Small intestine (tissue), 16 donors: ENCODE measurements at places on chromosomes 7 and 10.
A peak's percentile ranks its signal among the peaks of the same experiment; 100 is the strongest.

- DNase-seq, result no peak
Observed at GRCh38 chr7:128915841-128916642, 5.5 kb upstream of the KCP start.

DNA sequence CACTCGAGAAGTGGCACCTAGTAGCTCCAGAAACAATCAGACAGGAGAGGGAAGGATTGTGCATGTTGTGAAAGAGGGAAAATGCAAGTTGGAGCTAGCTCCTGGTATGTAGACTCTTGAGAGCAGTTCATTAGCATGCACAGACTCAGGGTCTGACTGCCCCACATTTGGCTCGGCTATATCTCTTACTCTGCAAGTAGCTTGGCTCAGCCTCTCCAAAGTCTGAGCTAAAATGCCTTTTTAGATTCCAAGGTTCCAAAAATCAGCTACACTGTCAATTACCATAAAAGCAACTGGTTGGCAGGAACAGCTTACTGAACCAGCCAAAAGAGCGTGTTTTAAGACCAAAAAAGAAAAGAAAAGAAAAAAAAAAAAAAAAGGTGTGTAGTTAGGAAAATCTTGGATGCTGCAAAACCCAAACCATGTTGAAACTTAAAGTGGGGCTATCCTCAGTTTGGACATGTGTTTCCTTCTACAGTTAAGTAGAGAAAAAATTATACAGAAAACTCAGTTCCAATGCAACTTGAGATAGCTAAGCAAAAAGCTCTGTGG, 65.5 kb downstream of the MKX start:
- DNase-seq, result no peak

- DNase-seq, result peak; percentile 16
Observed at GRCh38 chr10:102712843-102713538, 1.2 kb downstream of the ARL3 start.

- DNase-seq, result no peak
Observed at GRCh38 chr7:1924258-1924817, 254.3 kb downstream of the ELFN1 start.

DNA sequence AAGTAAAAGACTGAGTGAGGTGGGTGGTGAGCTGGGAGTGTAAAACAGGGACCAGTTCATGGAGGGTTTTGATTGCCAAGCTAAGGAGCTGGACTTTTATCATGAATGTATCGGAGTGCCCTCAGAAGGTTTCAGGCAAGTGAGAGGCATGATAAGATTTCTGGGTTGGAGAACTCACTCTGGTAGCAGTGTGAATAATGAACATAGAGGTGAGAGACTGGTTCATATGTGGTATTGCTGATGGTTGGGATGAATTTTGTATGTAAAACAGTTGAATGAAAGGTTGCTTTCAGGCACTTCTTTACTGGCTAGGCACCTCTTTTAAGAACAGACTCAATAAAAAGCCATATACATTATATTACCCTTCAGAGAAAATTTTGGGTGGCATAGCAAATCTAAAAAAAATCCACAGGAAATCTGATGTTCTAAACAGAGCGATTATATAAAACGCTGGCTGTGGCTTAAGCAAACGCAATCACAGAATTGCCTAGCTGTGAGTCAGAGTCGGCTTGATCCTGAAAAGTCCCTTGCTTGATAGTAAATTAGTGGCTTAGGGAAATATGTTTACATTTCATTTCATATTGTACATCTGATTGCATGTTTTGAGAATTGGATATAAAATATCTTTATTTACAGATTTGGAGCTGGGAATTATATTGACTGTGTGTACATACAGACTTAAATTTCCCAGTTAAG, 92.9 kb upstream of the HDAC9 start:
- no peak for DNase-seq

DNA sequence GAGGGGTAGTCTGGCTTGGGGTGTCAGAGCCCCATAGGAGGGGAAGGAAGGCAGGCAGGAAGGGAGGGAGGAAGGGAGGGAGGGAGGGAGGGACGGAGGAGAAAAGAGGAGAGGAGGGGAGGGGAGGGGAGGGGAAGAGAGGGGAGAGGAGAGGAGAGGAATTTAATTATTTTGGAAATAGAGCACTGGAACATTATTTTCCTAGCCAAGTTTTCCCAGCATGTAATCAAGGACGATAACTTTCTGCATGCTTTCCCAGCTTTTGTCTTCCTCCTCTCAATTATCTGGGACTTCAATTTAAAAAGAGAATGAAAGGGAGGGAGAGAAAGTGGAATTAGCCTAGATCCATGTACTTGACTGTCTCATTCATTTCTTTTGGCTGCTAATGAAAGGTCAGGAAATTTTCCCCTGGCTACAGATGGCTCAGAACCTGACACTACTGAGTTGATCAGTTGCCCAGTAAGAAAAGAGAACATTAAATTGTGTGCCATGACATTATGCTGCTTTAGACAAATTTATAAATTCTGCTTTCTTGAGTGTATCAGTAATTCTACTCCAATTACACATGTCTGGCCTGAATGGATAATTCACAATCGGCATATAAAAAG, 148.8 kb downstream of the LRRC4 start:
- no peak for DNase-seq

GRCh38 chr7:70583965-70584883, 547.7 kb upstream of the GALNT17 start:
- DNase-seq, result no peak

DNA sequence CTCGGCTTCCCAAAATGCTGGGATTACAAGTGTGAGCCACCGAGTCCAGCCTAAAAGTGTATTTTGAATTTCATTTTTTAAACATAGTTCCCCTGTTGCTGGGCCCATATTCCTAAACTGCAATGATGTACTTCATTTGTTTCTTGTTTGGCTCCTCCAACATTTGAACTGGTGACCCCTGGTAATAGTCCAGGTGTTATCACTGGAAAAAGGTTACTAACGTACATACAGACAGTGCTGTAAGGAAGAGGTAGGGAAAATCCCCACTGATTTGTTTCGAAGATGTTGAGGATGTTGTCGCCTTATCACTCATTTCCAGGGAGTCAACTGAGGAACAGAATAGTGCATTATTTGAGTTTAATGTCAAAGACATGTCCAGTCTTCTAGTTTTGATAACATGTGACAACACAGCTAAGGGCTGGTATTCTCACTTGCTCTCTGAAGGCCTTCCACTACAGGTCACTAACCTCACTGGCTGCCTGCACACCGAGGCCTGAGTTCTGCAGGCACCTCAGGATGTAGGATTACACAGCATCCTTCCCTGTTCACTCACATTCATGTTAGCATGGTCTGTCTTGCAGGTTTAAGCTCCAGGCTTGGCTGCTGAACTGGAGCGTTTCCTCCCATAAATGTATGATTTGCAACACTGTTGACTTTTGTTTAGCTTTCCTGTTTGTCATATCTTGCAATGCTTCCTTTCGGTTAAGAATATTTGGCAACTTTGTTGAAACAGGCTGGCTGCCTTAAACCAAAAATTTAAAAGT, 362.8 kb downstream of the INHBA start:
- no peak for DNase-seq

- no peak for DNase-seq
Observed at GRCh38 chr7:109745677-109746410, 1176.2 kb downstream of the DNAJB9 start.
